ENCODE measurements at places on chromosomes 4 and X.

GRCh38 chr4:11743976-11744375 lies 315.3 kb upstream of the HS3ST1 start:
- DNase-seq = no peak

GRCh38 chr4:68162196-68162595 lies 32.5 kb upstream of the TMPRSS11F start:
- DNase-seq = no peak

GRCh38 chrX:9875801-9876200 lies 89.6 kb downstream of the SHROOM2 start:
- no peak for DNase-seq

GRCh38 chr4:163846008-163846407 lies 351.5 kb downstream of the TMA16 start:
- no peak for DNase-seq

- DNase-seq = peak; percentile 27
Observed at GRCh38 chr4:155787113-155787710, 28.4 kb downstream of the GUCY1B1 start.

DNA sequence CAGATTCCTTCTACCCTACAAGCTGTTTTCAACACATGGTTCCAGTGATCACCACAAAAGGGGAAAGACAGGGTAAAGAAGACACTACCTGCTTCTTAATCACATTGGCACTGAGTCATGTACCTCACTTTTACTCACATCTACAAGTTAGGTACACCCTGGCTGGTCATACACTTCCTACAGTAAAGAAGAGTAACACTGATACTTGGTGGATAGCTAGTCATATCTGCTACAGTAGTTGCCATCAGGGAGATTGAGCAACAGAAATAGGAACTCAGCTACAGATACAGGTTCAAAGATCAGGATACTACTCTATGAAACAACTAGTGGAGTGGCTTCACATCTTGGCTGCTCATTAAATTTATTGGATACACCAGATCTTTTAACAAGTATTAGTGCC lies 105.4 kb upstream of the DIAPH2 start:
- no peak for DNase-seq

GRCh38 chr4:72954811-72955210 lies 114.7 kb downstream of the COX18 start:
- no peak for DNase-seq

GRCh38 chrX:153434801-153435200 lies 11.1 kb downstream of the TREX2 start:
- no peak for DNase-seq

GRCh38 chr4:121978172-121978516 lies 26.3 kb upstream of the TRPC3 start:
- no peak for DNase-seq

GRCh38 chr4:25725870-25726269 lies 70.2 kb downstream of the SLC34A2 start:
- DNase-seq = no peak

- DNase-seq = no peak
Observed at GRCh38 chr4:155491336-155492120, 114.8 kb upstream of the MAP9 start.

DNA sequence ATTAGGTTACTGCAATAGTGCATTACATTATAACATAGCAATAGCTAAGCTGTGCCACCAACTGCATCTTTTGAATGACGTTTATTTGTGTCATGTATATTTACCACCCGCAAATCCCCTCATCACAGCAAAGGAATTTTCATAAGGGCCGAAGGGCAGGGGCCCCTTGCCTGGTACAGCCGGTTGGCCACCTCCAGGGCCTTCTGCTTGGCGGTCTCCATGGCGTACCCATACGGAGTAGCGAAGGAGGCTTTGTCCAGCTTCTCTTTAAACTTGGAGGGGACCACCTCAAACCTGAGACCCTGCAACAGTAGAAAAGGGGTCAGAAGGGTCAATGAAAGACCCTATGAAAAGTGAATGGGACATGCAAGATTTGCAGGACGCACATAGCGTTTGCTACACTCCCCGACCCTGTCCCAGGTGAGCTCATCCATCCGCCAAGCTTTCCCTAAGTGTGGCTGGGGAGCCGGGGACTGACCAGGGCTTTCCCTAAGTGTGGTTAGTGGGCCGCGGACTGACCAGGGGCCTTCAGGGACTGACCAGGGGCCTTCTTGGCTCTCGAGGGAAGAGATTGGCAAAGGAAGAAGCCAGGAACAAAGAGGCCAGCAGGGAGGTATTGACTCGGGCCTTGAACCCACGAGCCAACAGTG lies 10.6 kb downstream of the ASMTL start:
- DNase-seq = no peak

DNA sequence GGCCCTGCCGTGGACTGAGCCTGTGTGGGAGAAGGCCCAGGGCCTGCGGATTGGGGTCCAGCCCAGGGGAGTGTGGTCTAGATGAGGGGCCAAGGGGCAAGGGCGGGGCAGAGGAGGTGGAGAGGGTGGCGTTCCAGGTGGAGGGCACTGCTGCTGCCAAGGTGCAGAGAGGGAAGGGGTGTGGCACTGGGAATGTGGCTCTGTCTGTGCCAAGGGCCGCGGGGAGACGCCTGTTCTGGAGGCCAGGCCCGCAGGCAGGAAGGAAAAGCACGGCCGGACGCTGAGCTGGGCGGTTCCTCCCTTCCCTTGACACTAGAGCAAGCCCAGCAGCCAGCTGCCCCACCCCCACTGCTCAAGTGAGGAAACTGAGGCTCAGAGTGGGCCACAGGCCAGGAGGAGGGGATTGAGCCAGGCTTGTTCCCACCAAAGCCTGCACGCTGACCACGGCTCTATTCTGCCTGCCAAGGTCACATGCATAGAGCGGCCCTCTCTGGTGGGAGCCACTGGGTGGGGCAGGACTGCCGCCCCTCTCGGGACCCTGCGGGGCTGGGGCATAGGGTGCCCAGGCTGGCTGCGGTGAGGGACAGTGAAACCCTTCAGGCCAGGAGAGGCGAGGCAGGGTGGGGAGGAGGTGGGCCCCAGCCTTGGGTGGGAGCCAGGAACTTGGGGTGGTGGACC lies 13.0 kb downstream of the SH3BP2 start:
- no peak for DNase-seq

DNA sequence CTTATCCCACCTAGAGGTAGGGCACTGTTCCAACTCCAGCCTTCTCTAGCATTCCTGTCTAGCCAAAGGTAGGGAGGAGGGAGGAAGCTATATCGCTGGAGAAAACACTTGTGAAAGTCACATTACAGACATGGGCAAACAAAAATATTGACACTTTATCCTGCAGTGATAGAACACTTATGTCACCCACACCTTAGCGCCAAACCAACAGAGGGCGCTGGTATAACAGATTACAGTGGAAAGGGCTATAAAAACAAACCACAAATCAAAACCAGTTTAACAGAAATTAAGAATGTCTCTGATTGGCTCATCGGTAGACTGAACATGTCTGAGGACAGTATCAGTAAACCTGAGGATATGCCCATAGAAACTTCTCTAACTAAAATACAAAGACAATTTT lies 451.3 kb downstream of the TLL1 start:
- DNase-seq = peak; percentile 16

DNA sequence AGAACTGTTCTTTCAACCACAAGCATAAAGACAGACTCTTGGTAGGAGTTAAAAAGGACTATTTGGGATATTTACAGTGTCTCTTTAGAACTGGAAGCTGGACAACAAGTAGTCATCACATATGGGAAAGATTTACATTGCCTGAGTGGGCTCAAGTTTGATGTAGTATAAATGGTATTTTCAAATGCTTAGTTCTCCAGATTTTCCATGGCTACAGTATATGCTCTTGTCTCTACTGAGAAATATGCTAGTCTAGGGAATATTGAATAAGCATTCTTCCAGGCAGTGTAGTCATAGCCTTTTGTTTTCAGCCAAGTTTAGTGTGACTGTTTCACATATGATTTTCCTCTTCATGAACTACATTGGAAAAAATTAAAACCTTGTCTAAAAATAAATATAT lies 315.6 kb downstream of the ARHGAP24 start:
- no peak for DNase-seq

- no peak for DNase-seq
Observed at GRCh38 chr4:93870876-93871458, 42.4 kb downstream of the ATOH1 start.

DNA sequence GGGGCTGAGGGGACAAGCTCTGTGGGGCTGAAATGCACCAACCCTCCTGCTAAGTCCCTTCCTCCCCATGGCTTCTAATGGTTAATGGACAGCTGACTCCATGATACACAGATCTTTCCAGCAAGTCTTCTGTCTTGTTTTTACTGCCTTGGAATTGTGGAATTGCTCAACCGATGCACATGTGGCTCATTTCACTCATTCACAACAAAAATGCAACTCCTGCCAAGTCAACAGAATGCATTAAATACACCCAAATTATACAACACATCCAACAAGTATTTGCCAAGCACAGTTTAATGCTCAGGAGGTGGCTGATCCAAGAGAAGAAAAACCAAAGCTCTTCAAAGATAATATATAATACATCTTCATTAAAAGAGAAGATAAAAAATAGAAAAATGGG lies 61.9 kb upstream of the PAGE4 start:
- no peak for DNase-seq

GRCh38 chrX:123720486-123720885 lies 12.4 kb downstream of the THOC2 start:
- DNase-seq = no peak

- no peak for DNase-seq
Observed at GRCh38 chrX:107672955-107673378, 44.7 kb downstream of the PRPS1 start.

DNA sequence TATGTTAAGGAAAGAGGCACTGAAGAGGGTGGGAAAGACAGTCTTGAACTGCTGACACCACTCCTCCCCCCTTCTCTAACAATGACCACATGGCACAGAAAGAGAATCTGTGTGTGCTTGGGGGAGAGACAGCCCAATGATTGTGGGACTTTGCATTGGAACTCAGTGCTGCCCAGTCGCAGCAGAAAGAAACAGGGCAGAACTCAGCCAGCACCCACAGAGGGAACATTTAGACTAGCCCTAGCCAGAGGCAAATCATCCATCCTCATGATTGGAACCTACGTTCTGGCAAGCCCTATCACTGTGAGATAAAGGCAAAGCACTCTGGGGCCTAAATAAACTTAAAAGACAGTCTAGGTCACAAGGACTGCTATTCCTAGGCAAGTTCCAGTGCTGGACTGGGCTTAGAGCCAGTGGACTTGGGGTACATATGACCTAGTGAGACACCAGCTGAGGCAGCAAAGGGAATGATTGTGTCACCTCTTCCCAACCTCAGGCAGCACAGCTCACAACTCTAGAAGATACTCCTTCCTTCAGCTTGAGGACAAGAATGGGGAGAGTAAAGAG lies 132.8 kb upstream of the S100G start:
- no peak for DNase-seq

- DNase-seq = no peak
Observed at GRCh38 chrX:8576821-8577220, 112.2 kb downstream of the VCX3B start.

DNA sequence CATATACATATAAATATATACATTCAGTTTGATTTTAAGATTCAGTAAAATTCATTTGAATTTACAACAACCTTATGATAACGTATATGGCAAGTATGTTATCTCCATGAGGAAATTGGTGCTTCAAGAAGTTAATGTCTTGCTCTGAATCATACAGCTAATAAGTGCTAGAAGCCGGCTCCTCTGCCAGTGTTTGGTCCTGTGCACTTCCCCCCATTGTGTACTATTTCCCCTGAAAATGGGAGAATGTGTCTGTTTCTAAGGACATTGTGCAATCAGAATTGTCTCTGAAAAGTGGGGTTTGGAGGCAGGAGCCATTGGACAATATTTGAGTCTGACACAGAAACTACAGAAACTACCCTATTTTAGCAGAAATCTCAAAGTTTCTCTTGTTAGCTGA lies 135.9 kb downstream of the CPE start:
- no peak for DNase-seq

DNA sequence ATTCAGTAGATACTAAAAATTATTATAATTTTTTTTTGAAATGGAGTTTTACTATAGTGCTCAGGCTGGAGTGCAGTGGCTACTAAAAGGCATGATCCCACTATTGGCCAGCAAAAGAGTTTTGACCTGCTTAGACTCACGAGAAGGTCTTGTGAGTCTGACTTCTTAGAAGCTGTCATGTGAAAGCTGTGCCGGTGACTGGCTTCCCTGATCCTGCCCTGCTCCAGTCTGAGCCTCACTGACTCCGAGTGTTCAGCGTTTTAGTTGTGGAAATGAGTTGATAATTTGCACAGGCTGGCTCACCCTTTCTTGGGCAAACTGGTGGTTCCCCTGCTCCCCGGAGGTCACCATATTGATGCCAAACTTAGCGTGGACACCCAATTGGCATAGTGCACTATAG lies 16.4 kb upstream of the CXCL8 start:
- DNase-seq = no peak
